ENCODE measurements at places on chromosomes 13 and 19.

- no peak for DNase-seq
Observed at GRCh38 chr19:43572171-43572588, 3.1 kb downstream of the XRCC1 start.

DNA sequence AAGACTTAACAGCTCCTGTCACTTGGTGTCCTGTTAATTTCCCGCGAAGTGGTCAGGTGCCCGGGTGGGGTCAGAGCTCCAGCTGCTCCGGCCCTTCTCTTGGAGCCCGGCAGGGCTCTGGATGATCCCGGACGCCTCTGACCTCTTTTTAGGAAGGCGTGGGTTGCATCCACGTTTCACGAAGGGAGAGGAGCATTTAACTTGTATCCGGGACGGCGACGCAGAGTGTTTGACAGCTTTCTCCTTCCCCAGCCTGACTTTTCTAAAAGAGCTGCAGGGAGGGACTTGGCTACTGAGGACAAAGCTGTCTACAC is 656 bp downstream of the ZNF155 start:
- no peak for DNase-seq

DNA sequence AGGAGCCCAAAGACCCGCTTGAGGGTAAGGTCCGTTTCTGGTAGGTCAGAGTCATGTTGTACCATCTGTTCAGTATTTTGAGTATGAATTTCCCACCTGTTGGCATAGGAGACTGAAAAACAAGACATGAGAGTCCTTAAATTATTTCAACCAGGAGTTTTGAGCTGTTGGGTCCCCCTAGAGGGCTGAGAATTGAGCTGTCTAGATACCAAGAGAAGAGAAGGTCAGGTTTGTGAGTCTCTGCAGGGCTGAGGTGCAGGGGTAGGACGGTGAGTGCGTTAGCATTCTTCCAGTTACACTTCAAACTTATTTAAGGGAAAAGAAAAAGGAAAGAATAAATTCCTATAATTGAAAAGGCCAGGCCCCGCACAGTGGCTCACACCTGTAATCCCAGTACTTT is 5.0 kb downstream of the CBLC start:
- DNase-seq, result no peak

DNA sequence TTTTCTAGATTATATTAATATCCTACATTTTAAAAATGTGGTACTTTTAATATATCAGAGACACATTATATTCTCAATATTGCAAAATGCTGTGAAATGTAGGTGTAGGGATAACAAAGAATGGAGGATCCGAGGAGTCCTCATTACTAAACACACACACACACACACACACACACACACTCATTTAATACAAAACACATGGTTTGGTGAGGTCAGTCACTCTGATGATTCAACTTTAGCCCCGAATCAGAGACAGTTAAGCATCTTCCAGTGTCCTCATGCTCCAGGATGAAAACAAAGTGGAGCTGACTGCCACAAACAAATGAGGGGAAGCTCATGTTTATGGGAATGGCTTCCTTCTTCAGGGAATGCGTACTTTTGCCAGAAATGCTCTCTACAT is 147.5 kb downstream of the CYSLTR2 start:
- DNase-seq, result no peak

GRCh38 chr13:24614306-24615080 is 65.7 kb upstream of the ATP12A start:
- no peak for DNase-seq

DNA sequence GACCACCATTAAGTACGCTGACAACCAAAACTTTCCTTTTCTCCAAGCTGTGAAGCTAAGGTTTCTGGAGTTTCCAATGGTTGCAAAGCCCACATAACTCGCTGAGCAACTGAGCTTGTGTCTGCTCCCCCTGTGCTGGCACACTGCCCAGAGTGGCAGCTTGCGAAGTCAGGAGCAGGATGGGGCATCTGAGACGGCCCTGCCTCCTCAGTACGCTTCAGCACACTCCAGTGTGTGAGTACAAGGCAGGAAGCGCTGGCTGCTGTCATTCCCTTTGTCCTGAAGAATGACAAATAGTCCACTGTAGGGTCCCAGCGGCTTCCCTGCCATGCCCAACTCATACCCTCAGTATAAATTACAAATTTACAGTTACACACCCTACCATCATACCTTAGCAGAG is 51.5 kb downstream of the SKA3 start:
- no peak for DNase-seq

GRCh38 chr19:41226053-41226873 is 7.2 kb downstream of the AXL start:
- peak; percentile 18 for DNase-seq

All from stimulated activated CD4-positive, alpha-beta T cell treated with anti-CD3 and anti-CD28 coated beads, Interleukin-4, amount 100 ng/mL, for 48 hours (primary cell).